ENCODE measurements at places on chromosomes 7 and 10. TPM values are rescaled to one million over a fixed set of nuclear protein-coding genes. Genes with fewer than 3 reads are reported as not detected.

The OR6B1 gene
- not detected for polyA plus RNA-seq

The ASB10 gene
- polyA plus RNA-seq = not detected

The HPSE2 gene
- not detected for polyA plus RNA-seq

GRCh38 chr10:21100871-21101514, 203.9 kb upstream of the NEBL start:
- DNase-seq = no peak

GRCh38 chr10:72597897-72598296, 28.0 kb downstream of the MICU1 start:
- no peak for DNase-seq

DNA sequence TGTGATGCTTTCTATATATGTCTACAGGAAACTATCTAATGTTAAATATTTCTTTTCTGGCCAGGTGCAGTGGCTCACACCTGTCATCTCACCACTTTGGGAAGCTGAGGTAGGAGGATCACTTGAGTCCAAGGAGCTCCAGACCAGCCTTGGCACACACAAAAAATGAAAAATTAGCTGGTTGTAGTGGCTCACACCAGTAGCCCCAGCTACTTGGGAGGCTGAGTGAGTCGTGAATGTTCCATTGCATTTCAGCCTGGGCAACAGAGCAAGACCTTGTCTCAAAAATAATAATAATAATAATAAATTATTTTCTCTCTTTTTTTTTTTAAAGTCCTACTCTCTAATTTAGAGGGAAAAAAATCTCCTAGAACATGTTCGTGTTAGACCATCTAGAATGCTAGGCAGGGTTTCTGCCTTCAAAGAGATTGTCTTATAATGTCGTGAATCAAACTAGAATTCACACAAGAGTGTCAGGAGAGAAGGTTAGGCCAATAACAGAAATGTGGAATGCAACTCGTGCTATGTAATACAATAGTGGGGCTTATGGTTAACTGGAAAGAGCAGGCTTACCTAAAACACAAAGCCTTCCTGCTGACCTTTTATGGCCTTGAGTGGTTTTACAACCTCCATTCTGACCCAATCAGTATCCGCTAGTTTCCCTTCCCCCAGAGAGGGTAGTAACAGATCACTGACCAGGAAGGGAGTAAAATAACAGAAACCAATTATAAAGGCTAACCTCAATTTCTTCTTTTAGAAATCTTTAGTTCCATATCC, 46.3 kb downstream of the MYOF start:
- no peak for DNase-seq

GRCh38 chr7:93159490-93159889, 11.3 kb upstream of the SAMD9L start:
- DNase-seq = no peak

Data from SK-N-SH (cell line).